Activated T-cell treated with anti-CD3 and anti-CD28 coated beads for 24 hours (primary cell): ENCODE measurements at places on chromosomes 1 and 21.

- no peak for DNase-seq
Measured at GRCh38 chr1:197954718-197955418, 37.7 kb downstream of the LHX9 start.

DNA sequence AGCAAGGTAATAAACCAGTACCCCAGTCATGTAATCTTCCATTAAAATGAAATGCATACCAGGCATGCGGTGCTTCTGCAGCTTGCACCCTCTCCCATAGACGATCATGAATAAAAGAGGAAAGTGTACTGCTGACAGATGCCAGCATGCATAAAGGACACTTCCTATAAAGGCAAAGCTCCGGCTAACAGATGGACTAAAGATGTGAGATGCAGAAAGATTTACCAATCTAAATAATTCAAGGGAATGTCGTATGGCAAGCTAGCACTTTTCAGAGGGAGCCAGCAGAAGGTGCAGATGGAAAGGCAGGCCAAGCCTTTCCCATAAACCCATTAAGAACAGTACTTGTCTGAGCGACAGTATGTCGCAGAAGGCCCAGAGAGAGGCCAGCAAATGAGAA, 542.0 kb downstream of the NUF2 start:
- DNase-seq: no peak

- no peak for DNase-seq
Measured at GRCh38 chr1:180239145-180240096, 9.4 kb downstream of the LHX4 start.

- DNase-seq: no peak
Measured at GRCh38 chr1:208456487-208456886, 212.3 kb upstream of the PLXNA2 start.

- no peak for DNase-seq
Measured at GRCh38 chr1:161106431-161106830, 8.3 kb downstream of the KLHDC9 start.

DNA sequence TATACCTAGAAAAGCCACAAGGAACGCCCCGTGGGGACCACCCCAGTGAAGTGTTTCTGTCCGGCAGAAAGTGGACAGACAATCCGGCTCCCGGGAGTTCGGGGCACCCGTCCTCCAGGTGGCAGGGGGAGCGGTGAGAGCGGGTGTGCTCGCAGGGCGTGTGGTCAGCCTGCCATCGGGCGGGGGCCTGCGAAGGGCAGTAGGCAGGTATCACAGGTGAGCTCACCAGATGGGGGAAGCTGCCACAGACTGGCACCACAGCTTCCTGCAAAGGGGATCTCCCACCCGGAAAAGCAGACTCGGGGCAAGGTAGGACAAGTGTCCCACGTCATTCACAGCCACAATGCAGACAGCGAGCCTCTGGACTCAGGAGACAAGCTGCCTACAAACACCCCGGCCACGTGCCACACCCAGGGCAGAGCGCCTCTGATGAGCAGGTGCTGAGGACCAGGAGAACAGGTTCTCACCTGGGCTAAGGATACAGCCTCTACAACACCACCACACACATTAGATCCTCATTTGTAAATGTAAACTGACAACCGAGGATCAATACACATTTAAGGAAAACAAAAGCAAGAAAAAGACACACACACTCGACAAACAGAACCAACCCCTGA, 36.4 kb downstream of the VPS26C start:
- DNase-seq: no peak

DNA sequence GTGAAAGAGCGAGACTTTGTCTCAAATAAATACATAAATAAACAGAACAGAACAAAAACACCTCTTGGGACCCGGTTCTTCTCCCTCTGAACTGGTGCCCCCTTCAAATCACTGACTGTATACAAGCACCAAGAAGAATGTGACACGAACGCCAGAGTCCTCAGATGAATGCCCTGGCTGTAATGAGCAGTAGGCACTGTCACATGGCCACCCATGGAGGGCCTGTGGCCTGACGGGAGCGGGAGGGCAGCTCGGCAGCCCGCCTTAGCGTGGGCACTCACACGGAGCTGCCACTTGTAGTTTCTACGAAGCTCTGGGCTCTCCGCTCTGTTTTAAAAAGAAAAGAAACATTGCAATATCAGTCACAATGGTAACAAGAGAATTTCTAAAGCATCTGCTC, 146.0 kb downstream of the PEX14 start:
- DNase-seq: no peak

GRCh38 chr1:96372881-96373280, 348.7 kb upstream of the PTBP2 start:
- DNase-seq: no peak

GRCh38 chr1:201609661-201610318, 70.9 kb downstream of the NAV1 start:
- DNase-seq: no peak

DNA sequence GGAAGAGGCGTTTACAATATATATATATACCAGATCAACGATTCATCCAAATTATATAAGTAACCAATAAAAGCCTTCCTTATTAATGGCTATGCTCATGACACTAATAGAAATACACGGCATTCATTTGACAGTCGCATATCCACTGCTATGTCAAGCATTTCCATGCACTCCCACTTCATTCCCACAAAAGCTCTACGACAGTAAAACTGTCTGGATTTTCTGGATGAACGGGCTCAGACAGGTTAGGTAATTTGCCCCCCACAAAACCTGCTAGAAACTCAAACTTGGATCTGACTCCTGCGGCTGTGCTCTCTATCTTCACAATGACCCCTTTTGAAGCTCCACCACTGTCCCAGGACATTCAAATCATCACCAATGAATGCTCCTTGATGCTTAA, 11.4 kb downstream of the DNAJC11 start:
- DNase-seq: no peak
